ENCODE measurements at places on chromosomes 3 and 15. TPM values are rescaled to one million over a fixed set of nuclear protein-coding genes. Genes with fewer than 3 reads are reported as not detected.

IL17RB gene
- total RNA-seq = 1.8 TPM

TRIM42 gene
- not detected for total RNA-seq

ZNF660 gene
- not detected for total RNA-seq

SLCO2A1 gene
- total RNA-seq = not detected

GPR87 gene
- 5.0 TPM for total RNA-seq

PTPN23 gene
- total RNA-seq = 32.0 TPM

DNA sequence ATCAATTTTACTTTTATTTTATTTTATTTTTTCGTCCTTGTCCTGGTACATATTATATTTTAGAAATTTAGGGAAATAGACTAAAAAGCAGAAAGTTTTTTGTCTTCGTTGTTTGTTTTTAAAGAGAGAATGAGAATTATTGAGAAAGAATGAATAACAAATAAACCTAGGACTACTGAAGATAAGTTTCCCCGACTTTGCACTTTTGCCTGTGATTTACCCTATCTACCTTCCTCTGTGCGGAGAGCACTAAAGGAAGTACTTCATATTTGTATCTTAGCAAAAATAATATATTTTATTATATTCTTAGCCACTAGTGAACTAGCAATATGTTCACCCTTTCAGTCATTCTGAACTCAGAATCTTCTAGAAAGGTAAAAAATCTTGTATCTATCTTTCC is 60.6 kb downstream of the ECT2 start:
- no peak for ATAC-seq

DNA sequence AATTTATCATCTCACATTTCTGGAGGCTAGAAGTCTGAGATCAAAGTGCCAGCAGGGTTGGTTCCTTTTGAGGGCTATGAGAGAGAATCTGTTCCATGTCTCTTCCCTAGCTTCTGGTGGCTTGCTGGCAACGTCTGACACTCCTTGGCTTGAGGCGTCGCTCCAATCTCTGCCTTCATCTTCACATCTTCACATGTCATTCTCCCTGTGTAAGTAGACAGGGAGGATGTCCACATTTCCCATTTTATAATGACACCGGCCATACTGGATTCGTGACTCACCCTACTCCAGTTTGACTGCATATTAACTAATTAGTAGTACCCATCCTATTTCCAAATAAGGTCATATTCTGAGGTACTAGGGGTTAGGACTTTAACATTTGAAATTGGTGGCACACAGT is 17.5 kb upstream of the ARHGAP31 start:
- no peak for ATAC-seq

DNA sequence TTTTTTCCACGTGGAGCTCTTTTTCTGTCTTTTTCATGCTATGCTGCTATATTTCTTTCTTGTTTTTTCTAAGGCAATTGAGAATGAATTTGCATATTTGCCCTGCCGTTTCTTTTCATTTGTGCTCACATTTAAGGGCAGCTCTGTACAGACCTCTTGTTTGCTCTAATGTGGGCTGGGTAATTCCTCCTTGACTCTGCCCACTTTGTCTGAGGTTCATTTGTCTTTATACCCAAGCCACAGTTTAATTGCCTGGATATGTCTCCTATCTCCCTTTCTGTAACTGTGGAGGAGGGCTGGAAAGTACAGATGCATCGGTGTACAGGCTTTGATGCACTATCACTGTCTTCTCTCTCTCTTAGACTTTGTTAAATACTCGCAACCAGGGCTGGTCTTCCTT is 195.9 kb downstream of the EPHB1 start:
- ATAC-seq = no peak

GRCh38 chr15:42576776-42577175 is 1.4 kb downstream of the STARD9 start:
- no peak for ATAC-seq

DNA sequence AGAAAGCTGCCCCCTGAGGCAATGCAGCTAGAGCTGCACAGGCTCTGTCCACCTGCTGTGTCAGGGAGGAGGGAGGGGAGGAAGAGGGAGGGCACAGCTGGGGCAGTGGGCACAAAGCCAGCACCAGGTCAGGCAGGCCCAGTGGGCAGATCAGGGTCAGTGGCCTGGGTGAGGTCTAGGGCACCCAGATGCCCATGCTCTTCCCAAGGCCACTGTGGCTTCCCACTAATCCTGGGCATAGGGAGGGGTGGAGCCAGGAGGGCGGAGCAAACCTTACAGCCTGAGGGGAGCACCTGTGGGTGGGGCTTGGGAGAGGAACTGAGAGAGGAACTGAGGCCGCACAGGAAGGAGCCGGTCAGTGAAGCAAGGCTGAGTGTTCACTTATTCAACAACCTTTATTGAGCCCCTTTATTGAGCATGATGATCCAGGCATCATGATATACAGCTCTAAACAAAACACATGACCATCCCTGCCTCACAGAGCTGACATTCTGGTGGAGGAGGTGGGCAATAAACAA is 55.0 kb downstream of the RHCG start:
- no peak for ATAC-seq

- no peak for ATAC-seq
Measured at GRCh38 chr3:45207446-45207845, 18.6 kb downstream of the TMEM158 start.

- ATAC-seq = no peak
Measured at GRCh38 chr15:26620528-26621458, 152.1 kb downstream of the GABRB3 start.

GRCh38 chr3:118963711-118964110 is 70.9 kb downstream of the IGSF11 start:
- ATAC-seq = no peak

GRCh38 chr3:157585386-157585785 is 82.2 kb upstream of the VEPH1 start:
- no peak for ATAC-seq

- no peak for ATAC-seq
Measured at GRCh38 chr15:76285241-76285825, 25.9 kb downstream of the ETFA start.

GRCh38 chr3:29637068-29637467 is 356.2 kb downstream of the RBMS3 start:
- no peak for ATAC-seq

- no peak for ATAC-seq
Measured at GRCh38 chr3:84974347-84974746, 15.6 kb downstream of the CADM2 start.

- no peak for ATAC-seq
Measured at GRCh38 chr3:52248816-52249547, 3.4 kb downstream of the PPM1M start.

- ATAC-seq = no peak
Measured at GRCh38 chr3:5735896-5736295, 548.4 kb downstream of the EDEM1 start.

DNA sequence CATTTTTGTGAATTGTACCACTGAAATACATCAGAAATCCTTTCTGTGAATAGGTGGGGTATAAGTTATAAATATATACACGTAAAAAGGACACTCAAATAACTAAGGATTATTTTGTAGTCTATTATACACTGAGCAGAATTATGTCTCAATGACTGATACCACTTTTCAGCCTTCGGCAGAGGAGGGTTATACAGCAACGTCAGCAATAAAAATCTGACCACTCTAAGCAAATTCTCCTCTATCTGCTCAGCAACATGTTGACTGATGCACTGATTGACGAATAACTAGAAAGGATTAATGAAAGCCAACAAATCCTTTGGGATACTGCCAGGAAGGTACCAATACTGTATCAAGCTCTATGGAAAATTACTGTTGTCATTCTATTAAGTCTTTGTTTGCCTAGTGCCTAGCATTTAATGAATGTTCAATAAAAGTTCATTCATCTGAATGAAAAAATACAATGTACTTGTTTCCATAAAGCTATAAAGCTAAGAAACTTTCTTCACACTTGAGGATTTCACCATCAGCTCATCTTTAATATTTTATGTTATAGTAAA is 5.2 kb downstream of the ARPP19 start:
- ATAC-seq = no peak

- no peak for ATAC-seq
Measured at GRCh38 chr3:137760341-137761098, 3.6 kb upstream of the SOX14 start.

GRCh38 chr15:66886686-66887273 is 178.6 kb upstream of the SMAD3 start:
- no peak for ATAC-seq

GRCh38 chr3:132867526-132867925 is 145.3 kb upstream of the NPHP3 start:
- ATAC-seq = no peak

GRCh38 chr15:52019394-52020220 is 588 bp downstream of the MAPK6 start:
- ATAC-seq = peak; percentile 74

DNA sequence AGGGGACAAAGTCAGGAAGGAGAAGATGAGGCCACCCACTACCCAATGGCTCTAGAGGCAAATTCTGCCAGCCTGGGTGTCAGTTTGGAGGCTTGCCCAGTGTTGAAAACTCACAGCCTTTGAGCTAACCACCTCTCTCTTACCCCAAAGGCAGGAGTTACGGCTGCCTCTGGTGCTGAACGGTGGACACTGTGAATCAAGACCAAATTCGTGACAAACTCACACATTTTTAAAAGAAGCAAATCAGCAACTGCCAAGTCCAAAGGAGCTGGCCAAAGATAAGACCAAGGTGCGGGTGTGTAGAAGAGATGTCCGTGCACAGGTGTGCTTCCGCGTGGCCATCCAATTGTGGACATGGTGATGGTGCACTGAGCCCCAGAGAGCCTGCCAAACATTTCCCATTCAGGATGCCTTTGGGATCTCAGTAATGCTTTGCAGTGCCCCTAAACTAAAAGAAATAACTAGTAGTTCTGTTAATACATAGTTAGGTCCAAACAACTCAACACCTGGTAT is 74.6 kb downstream of the FAM174B start:
- no peak for ATAC-seq

GRCh38 chr15:36815786-36816185 is 236.4 kb downstream of the CDIN1 start:
- ATAC-seq = no peak

All from activated T-helper 17 cell treated with anti-CD3 and anti-CD28 coated beads, Interleukin-2, amount 50 U/mL, for 72 hours (primary cell).